AG09319 (cell line): ENCODE measurements at places on chromosomes 5 and 9.

- DNase-seq, result peak; percentile 83
Measured at GRCh38 chr5:15008476-15008875, 136.9 kb upstream of the ANKH start.

DNA sequence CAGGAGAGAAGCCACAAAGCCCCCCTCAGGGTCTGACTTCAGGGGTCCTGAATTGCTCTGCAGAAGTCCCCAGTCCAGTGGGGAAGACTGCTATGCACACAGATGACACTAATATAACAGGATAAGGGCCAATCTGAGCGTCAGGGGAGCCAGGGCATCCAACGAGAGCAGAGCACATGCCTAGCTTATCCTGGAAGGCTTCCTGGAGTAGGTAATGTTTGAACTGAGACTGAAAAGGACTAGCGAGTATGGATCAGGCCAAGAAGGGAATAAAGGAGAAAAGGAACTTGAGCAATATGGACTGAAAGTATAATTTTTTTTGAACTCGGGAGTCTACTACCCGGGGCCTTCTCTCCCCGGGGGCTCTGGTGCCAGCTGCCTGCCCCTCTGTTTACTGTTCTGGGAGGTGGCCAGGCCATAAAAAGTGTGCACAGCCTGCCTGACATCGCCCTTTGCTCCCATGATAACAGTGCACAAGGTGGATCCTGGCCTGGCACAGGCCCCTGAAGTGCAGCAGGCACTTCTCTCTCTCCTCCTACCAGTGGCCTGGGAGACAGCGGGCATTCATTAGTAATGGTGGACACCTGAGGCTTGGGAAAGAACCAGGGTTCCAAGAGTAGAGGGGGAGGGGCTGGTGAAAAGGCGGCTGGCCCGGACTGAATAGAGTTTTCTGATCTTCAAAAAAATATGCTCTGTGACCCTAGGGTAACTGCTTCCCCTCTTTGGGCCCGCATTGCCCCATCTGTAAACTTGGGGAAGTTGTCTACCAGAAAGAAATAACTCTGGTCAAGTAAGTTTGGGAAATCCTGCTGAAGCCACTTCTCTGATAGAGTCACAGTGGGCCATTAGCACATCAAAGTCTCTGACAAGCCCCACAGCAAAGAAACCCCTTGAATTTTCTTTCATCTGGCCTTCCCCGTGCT, 4.6 kb upstream of the SLC6A7 start:
- no peak for DNase-seq

DNA sequence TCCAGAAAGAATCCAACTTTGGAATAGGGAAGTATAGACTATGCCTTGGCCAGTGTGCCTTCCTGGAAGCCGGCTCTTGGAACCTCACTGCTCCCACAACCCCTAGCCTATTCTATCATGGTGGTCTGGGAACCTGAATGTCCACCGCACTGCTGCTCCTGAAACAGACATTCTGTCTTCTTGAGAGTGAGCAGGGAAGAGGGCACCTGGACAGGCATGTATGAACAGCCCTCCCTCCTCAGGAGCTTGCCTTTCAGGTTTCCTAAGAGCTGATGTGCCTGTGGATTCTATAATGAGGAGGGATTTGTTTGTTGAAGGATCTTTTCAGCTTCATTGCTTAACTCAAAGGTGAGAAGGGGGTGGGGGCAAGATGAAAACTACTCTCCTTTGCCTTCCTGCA, 55.1 kb upstream of the XPA start:
- DNase-seq, result no peak

GRCh38 chr9:117714282-117714681, 10.1 kb downstream of the TLR4 start:
- DNase-seq, result no peak

GRCh38 chr5:123610209-123610608, 98.2 kb downstream of the CSNK1G3 start:
- no peak for DNase-seq

- no peak for DNase-seq
Measured at GRCh38 chr5:119397518-119398380, 41.9 kb downstream of the TNFAIP8 start.

DNA sequence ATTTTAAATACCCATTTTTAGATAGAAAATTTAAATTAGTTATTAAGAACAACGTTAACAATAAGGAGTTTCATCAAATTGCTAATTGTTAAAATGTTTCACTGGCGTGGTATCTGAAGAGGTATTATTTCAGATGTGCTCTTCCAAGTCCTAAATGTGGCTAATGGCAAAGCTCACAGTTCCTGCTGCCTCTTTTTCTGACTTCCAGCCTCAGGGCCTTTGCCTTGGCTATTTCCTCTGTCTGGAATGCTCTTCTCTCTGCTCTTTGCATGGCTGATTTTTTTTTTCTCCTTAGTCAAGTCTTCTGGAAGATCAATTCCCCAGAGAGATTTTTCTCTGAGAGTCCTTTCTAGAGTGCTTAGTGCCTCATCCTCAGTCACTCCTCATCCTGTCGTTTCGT, 9.6 kb upstream of the SSBP2 start:
- DNase-seq, result no peak

GRCh38 chr5:88119535-88120125, 149.0 kb downstream of the TMEM161B start:
- no peak for DNase-seq

DNA sequence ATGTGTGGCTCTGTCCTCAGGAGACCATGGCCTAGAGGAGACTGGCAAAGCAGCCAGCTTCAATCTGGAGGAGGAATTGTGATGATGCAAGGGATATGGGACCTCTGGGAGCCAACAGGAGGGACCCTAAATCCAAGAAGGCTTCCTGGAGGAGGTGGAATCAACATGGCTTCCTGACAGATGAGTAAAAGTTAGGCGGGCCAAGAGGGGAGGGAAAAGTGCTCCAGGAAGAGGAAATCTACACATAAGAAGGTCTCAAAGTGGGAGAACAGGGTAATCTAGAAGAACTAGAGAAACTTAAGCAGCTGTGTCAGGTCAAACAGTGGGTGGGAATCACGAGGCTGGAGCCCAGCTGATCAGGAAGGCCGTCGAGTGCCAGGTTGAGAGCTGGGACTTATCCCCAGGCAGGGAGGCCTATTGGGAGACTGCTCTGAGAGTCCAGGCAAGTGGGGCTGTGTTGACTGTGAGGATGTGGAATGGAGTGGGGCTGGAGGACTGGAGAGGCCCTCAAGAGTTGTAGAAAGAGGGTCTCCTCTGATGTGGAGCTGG, 119.1 kb downstream of the C9orf50 start:
- no peak for DNase-seq

DNA sequence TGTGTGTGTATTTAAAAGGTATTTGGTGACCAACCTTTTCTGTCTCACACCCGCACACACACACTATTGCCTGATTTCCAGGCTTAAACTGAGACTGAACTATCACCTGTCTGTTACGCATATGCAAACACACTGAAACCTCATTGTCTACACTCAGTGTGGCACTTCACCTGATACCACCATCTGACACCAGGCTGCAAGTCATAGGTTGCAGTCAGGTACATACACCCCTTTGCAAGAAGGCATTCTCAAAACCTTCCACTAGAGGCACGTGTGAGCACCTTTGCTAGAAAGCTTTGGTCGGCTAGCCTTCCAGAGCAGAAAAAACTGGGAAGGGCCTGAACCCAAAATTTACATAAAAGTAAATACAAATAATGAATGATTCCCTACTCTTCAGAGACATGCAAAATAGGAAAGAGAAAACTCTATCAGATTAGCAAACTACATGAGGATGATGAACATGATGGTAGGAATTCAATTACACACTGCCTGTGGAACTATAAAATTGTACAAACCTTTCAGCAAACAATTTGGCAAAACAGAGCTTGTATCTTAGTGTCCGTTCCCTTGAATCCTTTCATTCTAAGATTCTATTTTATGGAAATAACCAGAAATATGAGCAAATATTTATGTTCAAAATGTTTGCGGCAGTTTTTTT, 5.9 kb upstream of the FOXD1 start:
- peak; percentile 23 for DNase-seq

- no peak for DNase-seq
Measured at GRCh38 chr5:20145240-20145639, 157.2 kb upstream of the CDH18 start.

DNA sequence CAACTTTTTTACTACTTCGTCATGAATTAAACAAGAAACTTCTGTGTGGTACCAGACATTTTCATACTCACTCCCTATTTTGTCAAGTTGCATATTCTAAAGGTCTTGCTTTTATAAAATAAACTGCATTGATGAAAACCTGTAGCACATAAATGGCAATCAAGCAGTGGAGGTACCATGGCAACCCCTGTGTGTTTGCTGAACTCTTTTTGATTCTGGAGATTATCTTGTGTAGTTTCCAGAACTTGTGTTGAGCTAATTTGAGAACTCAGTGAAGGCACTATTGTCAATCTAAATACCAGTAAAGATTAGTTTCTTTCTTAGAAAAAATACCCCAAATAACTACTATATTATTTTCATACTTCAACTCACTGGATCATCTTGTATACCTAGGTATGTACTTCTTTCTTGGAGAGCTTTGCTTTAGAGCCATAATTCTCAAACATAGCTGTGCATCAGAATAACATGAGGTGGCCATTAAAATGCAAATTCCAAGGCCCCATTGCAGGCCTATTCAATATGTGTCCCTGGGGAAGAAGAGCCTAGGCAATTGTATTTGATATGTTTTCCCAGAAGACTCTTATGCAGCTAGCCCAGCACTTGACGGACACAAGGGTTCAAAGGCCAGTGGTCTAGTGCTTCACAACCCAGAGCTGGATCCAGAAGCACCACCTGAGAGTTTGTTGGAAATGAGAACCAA, 9.8 kb upstream of the PRLR start:
- DNase-seq, result no peak

DNA sequence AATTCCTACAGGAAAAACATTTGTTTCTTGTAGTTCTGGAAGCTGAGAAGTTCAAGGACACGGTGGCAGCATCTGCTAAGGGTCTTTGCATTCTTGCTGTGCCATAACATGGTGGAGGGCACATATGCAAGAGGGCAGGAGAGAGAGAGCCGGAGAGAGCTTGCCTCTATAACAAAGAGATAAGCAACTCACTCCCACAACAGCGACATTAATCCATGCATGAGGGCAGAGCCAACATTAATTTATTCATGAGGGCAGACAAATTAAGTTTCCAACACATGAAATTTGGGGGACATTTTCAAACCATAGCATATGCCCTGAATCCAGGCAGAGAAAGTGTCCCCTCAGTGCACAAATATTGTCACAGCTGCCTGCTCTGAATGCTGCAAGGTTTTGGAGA, 4.4 kb upstream of the GTF3C5 start:
- no peak for DNase-seq

DNA sequence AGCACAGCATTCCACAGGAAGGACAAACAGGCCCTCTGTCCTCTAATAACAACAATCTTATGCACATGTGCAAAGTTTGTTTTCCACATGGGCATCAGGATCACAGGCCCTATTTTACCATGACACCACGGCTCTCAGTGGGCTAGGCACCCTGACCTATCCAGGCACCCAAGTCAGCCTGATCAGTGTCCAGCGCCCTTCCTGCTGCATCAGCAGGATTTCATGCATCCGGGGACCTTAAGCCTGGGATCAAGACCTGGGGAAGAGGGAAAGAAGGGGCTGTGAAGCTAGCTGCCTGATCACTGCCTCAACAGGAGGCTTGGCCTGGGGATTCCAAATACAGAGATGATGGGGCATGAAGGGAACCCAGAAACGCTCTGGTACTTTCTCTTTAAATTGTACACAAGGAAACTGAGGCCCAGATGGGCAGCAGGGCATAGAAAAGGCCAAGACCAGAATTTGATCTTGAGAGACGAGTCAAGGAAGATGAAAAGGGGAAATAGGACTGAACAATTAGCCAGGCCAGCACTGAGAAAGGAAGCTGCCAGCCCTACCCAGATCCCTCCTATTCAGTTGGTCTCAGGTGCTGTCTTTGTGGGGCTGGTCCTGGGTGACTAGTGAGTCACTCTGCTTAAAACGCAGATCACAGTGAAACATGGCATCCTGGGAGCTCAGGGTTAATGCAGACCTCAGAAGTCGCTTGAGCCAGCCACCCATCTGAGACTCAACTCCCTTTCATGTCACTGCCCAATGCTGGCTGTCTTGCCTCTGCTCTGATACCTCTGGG, 57.9 kb downstream of the SHB start:
- DNase-seq, result no peak

DNA sequence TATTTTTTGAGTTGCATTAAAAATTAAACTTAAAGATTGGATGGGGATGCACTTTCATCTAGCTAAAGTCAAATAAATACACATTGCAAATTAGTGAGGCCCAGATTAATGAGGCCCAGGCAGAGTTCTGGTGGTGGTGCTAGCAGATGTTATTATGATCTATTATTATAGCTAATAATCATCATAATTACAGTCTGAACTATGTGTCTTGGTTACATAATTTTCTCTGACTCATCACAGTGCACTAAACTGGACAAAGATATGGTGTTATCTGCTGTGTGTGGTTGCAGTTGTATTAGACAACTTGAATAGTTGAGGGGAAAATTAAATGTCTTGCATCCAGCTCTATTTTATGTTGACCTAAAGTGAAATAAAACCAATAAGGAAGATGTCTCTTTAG, 568.8 kb downstream of the TLR4 start:
- no peak for DNase-seq

GRCh38 chr9:110837401-110838005, 168.9 kb downstream of the MUSK start:
- no peak for DNase-seq

DNA sequence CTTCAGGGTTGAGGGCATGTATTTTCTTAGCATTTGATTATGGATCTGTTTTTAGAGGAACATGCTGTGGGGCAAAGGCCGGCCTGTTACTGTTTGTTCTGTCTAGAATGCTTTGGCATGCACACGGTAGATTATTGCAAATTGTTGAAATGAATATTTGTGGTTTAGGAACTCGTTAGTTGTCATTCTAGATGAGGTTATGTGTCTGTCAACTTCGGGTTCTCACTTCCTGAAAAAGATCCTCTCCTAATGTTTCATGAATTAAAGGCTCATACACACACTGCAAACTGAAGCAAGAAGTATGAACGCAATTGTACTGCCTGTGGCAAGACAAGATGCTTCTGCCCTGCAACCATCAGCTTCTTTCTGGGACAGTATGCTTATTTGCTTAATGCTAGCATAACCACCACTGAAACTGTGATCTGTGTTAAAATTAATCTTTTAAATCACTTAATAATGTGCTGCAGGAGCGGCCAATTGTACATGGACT, 99.6 kb downstream of the BASP1 start:
- DNase-seq, result peak; percentile 52

- DNase-seq, result peak; percentile 71
Measured at GRCh38 chr9:107895501-107896001, 406.0 kb upstream of the KLF4 start.

GRCh38 chr5:170126626-170127025, 20.9 kb downstream of the FOXI1 start:
- DNase-seq, result no peak
